ENCODE measurements at places on chromosomes 6 and 20.

GRCh38 chr20:36824142-36824940 lies 50.8 kb upstream of the DSN1 start:
- DNase-seq: no peak

DNA sequence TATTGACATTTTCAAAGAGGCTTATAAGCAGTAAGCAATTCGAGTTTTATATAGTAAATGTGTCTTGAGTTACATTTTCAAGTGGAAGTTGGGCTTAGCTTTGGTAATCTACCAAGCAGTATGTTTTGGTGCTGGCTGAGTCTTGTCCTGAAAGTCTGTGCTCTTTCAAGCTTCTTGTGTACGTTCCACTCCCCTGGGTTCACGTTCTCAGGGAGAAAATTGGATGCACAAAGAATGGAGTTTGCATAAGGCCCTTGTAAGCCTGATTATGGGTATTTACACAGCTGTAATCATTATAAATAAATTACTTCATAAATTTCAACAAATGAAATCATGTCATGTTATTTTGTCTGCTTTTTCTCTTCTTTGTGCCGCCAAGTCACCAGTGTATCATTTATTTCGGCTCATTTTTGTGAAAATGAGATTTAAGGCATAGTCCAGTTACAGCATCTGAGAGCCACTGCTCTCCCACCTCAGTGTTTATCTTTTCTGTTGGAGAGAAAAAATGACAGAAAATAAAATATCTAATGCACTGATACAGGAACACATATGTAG lies 262.5 kb downstream of the BTBD3 start:
- no peak for DNase-seq

DNA sequence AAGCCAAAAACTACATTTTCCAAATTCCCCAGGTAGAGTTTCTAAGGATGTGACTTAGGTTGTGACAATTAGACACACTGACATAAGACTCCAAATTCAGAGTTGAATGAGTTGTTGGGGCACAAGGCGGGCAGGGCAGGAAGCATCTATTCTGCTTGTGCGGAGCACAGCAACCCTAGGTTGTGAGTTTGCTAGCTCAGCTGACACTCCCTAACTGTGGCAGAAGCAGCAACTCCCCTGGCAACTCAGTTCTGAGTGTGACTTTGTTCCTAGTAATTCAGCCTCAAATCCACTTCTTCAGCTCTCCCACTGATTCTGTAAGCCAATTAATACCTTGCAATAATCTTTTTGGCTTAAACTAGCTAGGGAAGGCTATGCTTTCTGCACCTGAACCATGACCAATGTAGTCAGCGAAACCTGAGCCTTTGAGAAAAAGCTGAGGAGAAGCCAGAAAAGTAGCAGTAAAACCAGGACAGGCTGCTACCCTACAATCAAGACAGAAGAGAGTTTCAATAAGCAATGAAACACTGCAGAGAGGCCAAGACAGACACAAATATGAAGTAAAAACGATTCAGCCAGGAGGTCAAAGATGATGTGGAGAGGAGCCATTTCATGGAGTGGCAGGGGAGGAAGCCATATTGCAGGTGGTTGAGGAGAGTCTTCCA lies 30.0 kb upstream of the PAQR8 start:
- DNase-seq: no peak

DNA sequence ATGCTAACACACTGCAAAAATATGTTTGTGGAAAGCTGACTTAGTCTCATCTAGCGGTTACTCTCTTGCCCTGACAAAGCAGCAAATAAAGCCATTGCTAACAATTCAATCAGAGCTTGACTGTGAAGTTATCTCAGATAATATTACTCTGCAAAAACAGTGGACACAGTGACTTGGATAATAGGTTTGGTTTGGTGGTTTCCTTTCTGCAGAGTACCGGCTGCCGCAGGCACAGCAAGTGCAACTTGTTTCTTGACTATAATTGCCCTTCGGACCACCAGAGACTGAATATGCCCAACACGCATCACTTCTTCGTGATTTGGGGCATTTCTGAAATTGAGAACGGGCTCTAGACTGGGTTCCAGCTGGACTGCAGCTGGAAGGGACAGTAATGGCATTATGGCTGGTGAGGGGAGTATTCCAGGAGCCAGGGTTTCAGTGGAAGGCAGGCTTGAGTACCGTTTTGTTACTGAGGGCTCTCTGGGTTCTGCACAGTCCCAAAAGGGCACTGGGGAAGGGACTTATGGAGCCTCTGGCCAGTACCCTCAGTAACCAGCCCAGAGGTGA lies 40.0 kb downstream of the DSTN start:
- DNase-seq: no peak

GRCh38 chr6:142222022-142222421 lies 75.0 kb downstream of the VTA1 start:
- no peak for DNase-seq

DNA sequence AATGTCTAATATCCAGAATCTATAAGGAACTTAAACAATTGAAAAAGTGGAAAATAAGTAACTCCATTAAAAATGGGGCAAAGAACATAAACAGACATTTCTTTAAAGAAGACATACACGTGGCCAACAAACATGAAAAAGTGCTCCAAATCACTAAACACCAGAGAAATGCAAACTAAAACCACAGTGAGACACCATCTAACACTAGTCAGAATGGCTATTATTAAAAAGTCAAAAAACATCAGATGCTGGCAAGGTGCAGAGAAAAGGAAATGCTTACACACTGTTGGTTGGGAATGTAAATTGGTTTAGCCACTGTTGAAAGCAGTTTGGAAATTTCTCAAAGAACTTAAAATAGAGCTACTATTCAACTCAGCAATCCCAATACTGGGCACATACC lies 169.2 kb upstream of the MANEA start:
- no peak for DNase-seq

DNA sequence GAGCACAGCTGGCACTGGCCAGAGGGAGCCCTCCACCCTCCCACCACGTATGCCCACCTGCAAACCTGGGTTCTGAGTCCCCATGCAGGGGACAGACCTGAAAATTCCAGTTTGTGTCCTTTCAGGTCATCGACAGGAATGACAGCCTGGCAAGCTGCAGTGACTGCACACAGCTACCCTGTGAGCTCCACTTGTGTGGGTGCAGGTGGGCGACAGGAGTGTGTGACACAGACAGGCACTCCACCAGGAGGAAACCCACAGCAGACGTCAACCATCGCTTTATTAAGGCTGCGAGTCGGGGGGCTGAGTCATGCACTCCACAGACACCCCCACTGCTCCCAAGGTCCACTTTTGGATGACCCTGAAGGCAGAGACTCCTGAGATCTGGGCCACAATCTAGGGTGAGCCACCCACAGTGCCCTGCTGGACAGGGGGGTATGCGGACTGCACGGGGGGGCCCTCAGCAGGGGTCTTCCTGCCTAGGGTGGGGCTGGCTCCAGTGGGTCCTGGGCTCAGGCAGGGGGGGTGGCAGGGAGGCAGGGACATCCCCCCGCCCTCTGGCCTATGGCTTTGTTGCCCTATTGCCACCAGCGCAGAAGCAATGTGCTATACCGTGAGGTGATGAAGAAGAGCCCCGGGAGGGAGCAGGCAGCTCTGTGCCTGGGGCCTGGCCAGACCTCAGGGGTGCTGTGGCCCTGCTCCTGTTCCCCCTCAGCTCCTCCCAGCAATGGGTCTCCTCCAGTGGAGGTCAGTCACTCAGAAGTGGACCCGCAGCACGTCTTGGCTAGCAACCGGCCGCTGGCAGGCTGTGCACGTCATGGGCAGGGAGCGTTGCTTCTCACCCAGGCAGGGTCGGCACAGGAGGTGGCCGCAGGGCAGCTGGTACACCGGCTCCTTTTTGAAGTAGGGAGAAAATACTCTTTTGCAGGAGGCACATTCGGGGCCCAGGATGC lies 25.1 kb upstream of the AVP start:
- no peak for DNase-seq

- no peak for DNase-seq
Observed at GRCh38 chr20:48657426-48658197, 170.2 kb downstream of the PREX1 start.

DNA sequence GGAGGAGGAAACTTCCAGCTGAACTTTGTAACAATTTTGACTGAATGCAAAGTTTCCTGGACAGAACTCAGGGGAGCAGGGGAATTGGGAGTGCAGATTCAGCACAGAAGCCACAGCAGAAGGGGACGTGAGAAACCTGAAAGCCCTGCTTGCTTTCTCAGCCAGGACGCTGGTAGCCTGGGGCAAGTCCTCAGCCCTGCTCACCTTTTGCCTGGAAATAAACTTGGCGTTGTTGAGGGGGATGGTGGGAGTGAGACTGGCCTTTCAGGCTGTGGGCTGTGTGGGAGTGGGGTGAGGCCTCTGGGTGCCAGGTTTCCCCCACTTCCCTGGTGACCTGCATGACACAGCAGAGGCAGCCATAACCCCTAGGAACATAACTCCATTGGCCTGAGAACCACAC lies 238.1 kb upstream of the HS3ST5 start:
- no peak for DNase-seq

GRCh38 chr6:90233994-90234393 lies 62.6 kb downstream of the BACH2 start:
- no peak for DNase-seq

GRCh38 chr6:79617518-79617941 lies 13.6 kb upstream of the SH3BGRL2 start:
- no peak for DNase-seq

DNA sequence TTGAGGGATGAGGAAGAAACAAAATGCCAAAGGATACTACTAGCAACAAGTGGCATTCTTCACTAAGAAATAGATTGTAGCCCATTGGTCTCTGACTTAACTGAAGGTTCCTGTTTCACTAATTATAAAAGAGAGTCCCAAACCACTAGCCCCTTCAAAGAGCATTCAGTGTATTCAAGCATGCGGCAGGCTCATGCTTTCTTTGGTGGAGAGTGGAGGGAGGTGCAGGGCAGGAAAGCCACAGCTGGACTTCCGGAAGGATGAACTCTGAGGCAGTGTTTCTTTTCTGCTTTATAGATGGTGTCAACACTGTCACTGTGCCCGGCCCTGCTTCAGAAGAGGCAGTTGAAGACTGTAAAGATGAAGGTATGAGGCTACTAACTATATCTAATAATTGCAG lies 636.1 kb downstream of the KIF16B start:
- DNase-seq: no peak

DNA sequence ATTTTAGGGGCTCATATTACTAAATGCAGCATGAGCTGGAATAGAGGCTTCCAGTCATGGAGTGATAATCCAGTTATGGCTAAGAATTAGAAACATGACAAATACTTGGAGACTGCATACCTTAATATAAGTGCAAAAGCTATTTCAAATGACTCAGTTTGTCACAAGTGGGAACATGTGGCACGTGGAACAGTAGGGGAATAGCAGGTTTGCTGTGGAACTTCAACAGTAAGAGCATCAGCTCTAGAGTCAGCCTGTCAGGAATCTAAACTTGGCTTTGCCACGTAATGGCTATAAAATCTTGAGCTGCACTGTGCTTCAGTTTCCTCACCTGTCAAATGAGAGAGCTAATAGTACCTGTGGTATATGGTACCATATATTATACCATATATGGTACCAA lies 62.1 kb downstream of the HTR1B start:
- no peak for DNase-seq

DNA sequence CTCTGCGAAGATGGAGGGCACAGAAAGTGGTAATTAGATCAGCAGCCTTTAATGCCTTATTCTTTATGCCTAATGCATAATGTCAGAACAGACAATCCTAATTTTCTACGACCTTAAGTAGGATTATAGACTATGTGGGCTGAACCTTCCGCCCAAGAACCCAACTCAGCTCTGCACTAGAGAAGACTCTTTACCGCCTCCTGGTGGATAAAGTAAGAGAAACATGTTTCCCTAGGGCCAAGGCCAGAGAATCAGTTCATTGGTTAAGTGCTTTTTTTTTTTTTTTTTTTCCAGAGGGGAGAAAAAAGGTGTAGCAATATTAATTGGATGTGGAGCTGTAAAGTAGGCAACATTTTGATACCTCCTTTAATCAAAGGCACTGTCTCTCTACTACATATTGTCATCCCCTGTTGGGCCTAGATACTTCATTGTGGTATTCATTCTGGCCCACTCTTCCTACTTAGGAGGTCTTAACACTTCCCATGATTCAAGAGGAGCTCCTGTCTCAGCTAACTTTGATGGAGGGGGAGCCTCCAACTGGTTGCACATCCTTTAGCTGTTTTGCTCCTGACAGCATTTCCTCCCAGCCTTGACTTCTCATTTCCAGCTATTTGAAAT lies 124.9 kb upstream of the NRN1 start:
- DNase-seq: no peak

DNA sequence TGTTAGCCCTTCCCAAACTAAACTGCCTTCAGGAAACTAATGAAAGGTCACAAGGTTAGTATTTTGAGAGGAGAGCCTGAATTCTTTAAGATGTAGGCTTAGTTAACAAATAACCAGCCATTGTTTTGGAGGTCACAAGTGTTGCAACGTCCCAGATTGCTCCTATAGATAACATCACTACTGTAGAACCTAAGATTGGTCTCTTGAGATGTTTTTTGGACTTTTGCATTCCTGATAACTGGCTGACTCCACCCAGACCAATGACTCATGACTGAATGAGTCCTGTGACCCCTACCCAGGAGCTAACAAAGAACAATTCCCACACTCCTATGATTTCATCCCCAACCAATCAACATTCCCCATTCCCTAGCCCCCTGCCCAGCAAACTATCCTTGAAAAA lies 178.8 kb downstream of the SCP2D1 start:
- DNase-seq: no peak

DNA sequence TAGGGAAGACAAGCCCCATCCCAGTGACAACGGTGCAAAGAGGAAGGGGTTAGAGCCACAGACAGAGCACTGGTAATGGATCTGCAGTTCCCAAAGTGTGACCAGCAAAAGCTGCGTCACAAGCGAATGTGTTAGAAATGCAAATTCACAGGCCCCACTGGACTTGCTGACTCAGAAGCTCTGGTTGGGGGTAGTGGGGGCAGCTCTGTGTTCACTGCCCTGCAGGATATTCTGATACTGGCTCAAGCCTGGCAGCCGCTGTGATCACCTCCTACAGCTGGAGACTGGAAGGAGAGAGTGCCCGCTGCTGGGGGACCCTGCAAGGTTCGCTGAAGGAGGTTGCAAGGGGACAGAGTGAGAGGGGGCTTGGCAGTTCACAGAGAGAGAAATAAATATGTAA lies 179.7 kb upstream of the CDH4 start:
- no peak for DNase-seq

DNA sequence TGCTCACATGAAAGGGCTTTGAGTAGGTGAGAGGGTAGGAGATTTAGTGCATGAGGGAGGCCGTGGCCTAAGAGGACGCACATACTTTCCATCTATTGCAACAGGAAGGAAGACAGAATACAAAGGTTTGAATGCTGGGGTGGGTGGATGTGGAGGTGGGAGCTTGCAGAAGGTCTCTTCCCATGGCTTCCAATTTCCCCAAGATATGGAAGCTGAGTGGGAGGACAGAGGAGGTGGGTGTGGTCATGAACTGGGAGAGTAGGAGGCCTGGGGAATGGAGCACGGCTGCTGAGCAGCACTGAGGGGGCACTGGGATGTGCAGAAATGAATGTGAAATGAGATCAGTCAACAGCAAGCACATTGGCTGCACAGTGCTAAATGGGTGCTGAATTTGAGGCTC lies 70.3 kb downstream of the SCML4 start:
- no peak for DNase-seq
